IMR-90 (cell line): ENCODE measurements at places on chromosomes 7 and 10.

- DNase-seq, result no peak
Observed at GRCh38 chr10:116972131-116972530, 32.9 kb downstream of the SHTN1 start.

- DNase-seq, result no peak
Observed at GRCh38 chr10:119407254-119407777, 135.2 kb downstream of the RGS10 start.

DNA sequence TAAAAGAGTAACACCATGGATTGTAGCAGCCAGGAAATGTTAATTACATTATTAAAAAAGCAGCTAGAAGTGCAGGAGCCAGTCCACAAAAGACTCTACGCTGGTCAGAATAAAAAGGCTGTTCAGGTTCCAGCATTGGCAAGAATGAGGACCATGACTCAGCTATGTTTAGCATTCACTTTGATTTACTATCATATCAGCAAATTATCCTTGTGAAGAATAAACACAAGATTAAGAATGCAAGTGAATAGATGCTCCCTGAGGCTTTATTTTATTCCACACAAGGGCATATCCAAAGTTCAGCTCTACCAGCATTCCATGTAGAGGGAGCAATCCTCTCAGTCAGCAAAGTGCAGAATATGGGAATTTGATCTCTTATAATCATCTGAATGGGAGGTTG lies 13.6 kb downstream of the DGKB start:
- DNase-seq, result no peak

- DNase-seq, result no peak
Observed at GRCh38 chr10:48771234-48771633, 86.6 kb downstream of the WDFY4 start.

GRCh38 chr7:42097752-42098151 lies 139.3 kb downstream of the GLI3 start:
- DNase-seq, result peak; percentile 89

DNA sequence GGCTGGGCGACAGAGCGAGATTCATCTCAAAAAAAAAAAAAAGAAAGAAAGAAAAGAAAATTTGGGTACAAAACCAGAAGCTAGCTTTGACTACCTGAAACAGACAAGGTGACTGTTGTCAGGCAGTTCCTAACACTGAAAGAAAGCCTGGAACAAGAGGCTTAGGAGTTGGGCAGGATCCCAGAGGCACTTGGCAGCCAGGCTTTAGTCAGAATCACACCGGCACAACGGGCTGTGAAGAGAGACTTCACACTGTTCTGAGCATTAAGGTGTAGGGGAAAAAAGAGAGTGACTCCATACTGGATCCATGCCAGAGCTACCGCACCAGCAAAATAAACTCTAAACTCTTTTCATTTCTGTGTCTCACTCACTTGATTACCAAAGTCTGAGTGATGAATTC lies 130.8 kb downstream of the ZNF467 start:
- no peak for DNase-seq

GRCh38 chr10:79002336-79002735 lies 66.4 kb upstream of the ZMIZ1 start:
- no peak for DNase-seq

- DNase-seq, result no peak
Observed at GRCh38 chr10:98577168-98577567, 130.4 kb upstream of the HPS1 start.

DNA sequence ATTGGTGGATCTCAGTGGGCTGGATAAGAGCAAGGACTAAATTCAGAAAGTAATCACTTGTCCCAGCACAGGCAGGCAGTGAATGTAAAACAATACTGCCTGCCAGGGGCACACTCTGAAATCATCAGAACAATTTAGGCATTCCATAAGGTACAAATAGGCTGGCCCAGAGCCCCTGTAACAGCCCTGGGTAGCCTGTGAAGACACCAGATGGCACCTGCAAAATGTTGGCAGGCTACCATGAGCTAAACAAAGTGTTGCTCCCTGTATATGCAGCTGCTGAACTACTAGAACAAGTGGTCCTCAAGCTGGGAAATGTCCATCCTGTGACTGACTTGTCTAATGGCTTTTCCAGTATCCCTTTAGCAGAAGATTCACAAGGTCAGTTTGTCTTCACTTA lies 3.0 kb upstream of the PRSS37 start:
- no peak for DNase-seq

DNA sequence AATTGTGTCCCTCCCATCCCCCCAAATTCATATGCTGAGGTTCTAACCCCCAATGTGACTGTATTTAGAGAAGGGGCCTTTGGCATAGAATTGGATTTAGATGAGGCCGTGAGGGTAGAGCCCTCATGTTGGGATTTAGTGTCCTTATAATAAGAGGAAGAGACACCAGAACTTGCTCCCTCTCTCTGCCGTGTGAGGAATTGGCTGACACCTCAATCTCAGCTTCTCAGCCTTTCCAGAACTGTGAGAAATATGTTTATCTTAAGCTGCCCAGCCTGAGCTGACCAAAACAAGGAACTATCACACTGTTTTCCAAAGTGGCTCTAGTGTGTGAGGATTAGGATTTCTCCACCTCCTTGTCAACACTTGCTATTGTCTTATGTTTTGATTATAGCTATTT lies 400.0 kb upstream of the FZD8 start:
- DNase-seq, result no peak

DNA sequence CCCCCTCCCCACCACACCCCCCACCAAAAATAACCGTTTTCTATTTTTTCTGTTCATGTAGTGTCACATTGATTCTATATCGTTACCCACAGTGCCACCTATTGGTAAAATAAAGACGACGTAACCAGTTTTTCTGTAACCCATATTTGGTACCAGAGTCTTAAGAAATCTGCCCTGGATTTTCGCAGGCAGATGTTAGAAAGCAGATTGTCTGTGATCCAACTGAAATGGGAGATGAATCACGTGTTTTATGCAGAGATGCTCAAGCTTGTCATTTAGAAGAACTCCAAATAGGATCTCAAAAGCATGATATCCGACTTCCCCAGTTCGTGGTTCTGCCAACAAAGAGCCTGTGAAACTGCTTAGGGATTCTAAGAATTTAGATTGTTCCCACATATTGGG lies 261.1 kb upstream of the CSTF2T start:
- DNase-seq, result peak; percentile 76

GRCh38 chr10:152915-153314 lies 17.7 kb downstream of the ZMYND11 start:
- no peak for DNase-seq

DNA sequence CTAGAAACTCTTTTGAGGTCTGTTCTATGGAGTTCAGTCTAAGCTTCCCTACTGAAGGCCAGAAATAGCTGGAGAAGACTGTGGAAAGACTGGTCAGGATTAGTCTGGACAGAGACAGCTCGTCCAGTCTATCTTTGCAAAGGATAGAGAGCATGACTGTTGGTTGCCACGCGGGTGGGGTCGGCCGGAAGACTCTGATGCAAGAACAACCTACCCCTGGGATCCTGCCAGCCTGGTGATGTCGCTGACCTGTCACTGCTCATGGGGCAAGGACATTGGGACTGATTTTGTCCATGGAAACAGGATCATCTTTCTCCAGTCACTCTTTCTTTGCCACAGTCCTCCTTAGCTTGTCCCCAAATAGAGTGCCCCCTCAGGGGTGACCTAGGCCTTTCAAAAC lies 337.6 kb upstream of the NPSR1 start:
- no peak for DNase-seq

DNA sequence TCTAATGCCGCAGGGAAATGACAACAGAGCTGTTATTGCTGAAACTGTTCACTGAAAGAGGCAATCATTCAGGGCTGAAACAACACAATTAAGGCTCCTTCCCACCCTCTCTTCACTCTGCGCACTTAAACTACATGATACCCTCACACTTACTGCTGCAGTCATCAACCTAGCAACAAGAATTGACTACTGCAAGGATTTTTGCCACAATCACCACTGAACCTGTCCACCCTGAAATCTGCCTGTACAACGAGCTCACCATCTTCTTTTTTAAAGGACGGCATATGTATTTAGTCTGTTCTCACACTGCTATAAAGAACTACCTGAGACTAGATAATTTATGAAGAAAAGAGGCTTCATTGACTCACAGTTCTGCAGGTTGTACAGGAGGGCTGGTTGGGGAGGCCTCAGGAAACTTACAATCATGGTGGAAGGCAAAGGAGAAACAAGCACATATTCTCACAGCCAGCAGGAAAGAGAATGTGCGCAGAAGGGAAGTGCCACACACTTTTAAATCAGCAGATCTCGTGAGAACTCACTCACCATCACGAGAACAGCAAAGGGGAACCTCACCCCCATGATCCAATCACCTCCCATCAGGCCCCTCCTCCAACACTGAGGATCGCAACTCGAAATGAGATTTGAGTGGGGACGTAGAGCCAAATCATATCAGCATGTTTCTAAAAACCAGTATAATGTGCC lies 131.7 kb downstream of the SORCS1 start:
- no peak for DNase-seq

DNA sequence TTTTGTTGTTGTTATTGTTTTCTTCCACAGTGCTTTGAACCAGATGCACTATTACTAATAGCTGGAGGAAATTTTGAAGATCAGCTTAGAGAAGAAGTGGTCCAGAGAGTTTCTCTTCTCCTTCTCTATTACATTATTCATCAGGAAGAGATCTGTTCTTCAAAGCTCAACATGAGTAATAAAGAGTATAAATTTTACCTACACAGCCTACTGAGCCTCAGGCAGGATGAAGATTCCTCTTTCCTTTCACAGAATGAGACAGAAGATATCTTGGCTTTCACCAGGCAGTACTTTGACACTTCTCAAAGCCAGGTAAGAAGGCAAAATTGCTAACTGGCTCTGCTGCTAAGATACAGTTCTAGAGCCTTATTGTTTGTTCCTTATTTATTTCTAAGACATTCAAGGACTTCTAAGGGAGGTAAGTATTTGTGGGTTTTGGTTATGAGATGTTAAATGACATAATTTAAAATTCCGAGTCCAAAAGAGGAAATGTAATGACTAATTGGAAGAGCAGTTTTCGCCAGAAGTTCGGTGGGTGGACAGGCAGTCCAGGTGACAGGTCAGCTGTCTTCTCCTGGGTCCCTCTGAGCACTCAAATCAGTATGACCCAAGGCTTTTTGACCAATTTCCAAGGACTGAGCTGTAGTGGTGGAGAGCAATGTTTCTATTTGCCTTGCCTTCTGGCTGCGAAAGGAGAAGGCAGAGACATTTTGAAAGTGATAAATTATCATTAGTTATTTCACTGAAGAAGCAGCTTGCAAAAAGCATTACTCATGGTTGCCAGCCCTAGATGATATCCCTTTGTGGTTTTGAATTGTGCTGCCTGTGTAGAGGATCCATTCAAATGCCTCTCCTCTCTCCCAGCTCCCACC lies 10.1 kb downstream of the SLC39A12 start:
- peak; percentile 47 for DNase-seq

- DNase-seq, result no peak
Observed at GRCh38 chr7:104982308-104983075, 31.5 kb upstream of the KMT2E start.
